Hematopoietic multipotent progenitor cell treated with erythropoietin and hydrocortisone succinate and interleukin-3 and kit ligand, for 4 days (in vitro differentiated cells): ENCODE measurements at places on chromosomes 12 and 14.

- DNase-seq, result peak; percentile 90
These were observed 37.6 kb downstream of the SPTB start for GRCh38 chr14:64841772-64842750.

DNA sequence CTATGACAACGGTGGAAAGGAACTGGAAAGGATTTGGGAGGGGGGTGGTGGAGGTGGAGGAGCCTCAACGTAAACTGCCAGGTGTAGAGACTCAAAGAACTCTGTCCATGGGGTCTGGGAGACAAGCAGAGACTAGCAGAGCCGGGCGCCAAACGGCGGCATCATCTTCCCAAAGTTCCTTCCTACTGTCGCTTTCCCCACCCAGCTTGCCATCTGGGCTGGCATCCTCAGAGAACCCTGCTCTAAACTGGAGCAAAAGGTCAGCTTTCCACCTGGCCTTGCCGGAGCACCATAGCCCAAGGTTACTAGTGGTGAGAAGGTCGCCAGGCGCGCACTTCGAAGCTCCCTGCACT, 4.0 kb upstream of the IRF2BPL start:
- no peak for DNase-seq

DNA sequence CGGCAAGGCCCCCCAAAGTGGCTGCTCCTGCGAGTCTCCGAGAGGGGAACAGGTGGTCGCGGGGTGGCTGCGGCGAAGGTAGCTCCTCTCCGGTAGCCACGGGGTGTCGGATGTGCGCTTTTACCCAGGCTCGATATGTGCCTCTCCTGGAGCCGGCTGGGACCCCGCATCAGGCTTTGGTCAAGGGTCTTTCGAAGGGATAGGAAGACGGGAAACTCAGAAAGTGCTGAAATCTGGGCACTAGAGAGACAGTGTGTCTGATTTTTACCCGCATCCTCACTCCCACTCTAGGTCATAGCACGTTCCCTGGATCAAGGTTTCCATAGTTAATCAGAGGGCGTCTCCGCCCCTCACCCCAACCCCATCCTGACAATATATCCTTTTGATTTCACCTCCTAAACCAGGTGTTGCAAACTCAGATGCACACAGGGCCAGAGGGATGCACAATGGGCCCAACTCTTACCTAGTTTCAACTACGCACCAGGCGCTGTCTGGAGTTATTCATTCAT, 156.9 kb downstream of the PTPN11 start:
- no peak for DNase-seq

DNA sequence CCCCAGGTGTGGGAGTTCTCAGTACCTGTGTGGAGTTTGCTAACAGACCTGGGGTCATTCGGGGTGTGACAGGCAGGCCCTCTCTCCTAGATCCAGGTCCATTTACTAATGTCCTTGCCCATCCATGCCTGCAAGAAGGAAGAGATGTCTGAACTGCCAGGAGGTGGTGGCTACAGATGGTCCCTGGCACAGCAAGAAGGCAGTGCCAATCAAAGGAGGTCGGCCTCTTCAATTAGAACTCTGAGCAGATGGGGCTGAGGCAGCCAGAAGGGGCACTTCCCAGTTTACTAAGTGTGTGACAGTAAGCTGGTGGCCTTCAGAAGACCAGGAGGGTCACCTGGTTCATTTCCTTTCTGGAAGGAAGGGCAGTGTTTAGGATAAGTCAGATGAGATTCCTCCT, 202.5 kb downstream of the CACNA1C start:
- no peak for DNase-seq

DNA sequence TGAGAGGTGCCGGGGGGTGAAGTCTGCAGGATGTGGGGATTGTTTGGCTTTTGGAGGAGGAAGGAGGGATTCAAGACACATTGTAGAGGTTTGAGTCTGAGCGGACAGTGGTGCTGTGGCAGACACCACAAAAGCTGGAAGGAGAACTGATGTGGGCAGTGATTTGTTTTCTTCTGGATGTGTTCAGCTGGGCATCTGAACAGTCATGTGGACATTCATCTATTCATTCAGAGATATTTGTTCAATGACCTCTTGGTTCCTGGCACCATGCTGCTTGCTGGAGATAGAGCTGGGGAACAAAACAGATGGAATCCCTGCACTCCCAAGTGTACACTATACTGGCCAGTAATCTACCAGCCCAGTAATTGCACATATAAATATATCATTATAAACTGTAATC, 64.0 kb downstream of the PTPN11 start:
- no peak for DNase-seq

DNA sequence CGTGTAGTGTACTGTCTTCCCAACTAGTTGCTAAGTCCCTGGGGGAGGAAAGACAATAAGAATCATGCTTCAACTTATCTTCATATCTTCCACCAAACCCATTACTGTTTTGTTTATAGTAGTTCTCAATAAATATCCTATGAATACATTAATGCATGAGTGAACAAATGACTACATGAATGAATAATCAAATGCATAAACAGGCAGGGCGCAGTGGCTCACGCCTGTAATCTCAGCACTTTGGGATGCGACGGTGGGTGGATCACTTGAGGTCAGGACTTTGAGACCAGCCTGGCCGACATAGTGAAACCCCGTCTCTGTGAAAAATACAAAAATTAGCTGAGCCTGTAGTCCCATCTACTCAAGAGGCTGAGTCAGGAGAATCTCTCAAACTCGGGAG, 32.1 kb upstream of the NR2C1 start:
- no peak for DNase-seq

DNA sequence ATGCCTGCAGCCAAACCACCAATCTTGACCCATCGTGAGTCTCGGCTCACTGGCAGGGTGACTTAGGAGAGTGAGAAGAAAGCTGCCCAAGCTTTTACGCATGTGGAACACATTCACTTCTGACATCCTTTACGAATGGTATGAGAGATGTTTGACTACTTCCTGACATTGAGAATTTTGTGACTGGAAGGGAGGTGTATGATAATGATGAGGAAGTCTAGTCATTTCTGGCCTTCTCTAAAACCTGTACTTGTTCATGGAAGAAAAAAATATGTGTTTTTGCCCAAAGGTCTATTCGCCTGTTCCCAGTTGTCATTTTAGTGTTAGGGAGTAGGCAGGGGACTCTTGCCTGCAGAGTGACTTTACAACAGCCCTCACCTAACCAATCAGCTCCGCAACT, 227.2 kb upstream of the ATP2B1 start:
- no peak for DNase-seq

DNA sequence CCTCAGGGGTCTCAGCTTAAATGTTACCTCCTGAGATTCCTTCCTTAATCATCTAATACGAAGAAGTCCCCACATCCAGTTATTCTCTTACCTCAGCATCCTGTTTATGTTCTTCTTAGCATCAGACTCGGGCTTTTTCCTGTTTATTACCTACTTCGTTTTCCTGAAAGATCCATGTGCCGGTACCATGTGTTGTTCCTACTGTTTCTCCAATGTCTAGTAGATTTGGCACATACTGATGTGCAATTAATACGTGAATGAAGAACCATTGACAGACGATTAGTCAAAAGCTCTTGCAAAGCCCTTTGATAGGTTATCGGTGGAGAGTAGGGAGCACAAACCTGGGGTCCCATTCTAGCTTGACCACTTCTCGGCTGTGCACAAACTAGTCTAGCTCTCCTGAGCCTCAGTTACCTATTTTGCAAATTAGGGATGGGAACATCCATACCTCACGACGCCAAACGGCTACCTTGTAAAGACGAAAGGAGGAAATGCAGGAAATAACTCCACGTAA, 735 bp upstream of the MAPKAPK5 start:
- DNase-seq, result no peak

GRCh38 chr12:724194-724855, 28.1 kb upstream of the WNK1 start:
- peak; percentile 43 for DNase-seq

- peak; percentile 66 for DNase-seq
These were observed 325 bp upstream of the CLIP1 start for GRCh38 chr12:122422730-122423257.

DNA sequence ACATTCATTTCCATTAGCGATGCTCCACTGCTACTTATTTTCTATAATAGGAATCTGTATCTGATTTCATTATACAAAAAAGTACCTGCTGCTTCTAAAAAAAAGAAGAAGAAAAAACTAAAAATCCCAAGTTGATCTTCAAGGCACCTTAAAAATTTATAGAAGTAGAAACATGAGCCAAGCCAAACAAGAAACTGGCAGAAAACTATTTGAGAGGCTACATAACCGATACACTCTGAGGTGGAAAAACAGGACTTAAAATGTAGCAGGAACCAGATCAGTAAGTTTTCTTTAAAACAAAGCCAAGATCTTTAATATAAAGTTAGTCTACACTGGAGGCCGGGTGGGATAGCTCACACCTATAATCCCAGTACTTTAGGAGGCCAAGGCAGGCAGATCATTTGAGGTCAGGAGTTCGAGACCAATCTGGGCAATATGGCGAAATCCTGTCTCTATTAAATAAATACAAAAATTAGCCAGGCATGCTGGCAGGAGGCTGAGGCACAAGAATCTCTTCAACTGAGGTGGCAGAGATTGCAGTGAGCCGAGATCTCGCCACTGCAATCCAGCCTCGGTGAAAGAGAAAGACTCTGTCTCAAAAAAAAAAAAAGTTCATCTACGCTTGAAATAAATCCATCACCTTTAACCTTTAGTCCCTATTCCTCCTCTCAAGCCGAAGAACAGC, 278.6 kb downstream of the MED13L start:
- no peak for DNase-seq

GRCh38 chr12:15428632-15429031, 106.3 kb downstream of the PTPRO start:
- DNase-seq, result no peak

GRCh38 chr14:65377576-65377975, 35.0 kb upstream of the FUT8 start:
- DNase-seq, result no peak

GRCh38 chr12:71399197-71399596, 40.4 kb upstream of the LGR5 start:
- no peak for DNase-seq

- no peak for DNase-seq
These were observed 14.8 kb upstream of the LRRC9 start for GRCh38 chr14:59905188-59905587.

- no peak for DNase-seq
These were observed 3.2 kb upstream of the COX8C start for GRCh38 chr14:93343797-93344196.

GRCh38 chr14:80560800-80561657, 349.7 kb upstream of the DIO2 start:
- DNase-seq, result no peak

DNA sequence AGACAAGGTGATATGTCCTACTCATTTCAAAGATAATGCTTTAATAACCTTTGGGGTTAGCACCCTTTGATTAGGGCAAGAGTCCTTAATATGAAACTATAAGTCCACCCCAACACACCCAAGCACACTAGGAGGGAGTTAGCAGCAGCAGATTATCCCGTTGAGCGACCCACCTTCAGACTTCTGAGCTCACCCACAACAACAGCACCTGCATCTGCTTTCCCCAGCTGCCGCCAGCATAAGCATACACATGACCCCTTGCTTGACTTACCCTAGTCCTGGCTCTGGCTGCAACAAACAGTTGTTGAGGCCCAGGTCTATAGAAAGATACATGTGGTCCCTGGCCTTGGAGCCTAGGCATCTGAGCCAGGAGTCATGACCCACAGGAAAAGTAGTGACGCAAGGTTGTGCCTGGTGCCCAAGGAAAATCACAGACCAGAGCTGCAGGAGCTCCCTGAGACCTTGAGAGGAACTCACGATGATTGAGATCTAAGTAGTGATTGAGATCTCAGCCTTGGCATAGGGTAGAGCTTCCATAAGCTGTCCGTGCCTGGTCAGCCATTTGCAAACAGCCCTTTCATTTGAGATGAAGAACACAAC, 19.0 kb downstream of the ZDHHC22 start:
- no peak for DNase-seq

- DNase-seq, result no peak
These were observed 11.4 kb upstream of the SRP54 start for GRCh38 chr14:34971381-34971780.

- DNase-seq, result no peak
These were observed 278.2 kb downstream of the ZFP36L1 start for GRCh38 chr14:68514608-68515194.

GRCh38 chr12:106987846-106988245, 900 bp upstream of the MTERF2 start:
- no peak for DNase-seq

DNA sequence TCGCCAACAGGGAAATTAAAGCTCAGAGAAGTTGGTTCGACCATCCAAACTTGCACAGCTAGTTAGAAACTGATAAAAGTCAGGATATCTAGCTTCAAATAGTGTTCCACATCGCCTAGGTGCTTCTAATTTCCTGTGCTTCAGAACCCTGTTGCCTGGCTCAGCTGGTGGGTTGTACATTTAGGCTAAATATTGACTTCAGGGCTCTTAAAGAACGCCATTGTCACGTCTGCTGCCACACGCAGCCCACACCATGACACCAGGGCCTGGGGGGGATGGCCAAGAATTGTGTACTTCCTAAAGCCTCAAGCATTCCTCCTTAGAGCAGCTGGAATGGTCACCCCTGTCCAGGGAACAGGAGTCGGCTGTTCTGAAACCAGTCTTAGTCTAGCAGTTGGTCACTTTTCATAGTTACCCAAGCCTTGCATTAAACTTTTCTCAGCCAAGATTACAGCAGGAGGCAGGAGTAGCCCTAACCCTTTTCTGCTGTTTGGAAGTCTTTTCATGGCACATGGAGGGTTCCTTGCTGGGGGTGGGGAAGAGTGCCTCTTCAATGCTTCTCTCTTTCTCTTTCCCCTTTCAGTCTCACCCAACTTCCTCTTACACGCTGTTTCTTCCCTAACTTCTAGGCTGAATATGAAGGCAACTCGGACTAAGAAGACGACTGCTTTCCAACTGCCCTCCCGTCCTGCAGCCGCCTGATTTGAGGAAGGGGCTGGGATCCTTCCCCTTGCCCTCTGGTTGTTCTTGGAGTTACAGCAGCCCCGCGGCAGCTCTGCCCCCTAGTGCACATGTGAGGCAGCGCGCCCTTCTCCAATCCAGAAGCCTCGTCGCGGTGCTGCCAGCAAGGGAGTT, 17.1 kb downstream of the FOS start:
- DNase-seq, result peak; percentile 86

DNA sequence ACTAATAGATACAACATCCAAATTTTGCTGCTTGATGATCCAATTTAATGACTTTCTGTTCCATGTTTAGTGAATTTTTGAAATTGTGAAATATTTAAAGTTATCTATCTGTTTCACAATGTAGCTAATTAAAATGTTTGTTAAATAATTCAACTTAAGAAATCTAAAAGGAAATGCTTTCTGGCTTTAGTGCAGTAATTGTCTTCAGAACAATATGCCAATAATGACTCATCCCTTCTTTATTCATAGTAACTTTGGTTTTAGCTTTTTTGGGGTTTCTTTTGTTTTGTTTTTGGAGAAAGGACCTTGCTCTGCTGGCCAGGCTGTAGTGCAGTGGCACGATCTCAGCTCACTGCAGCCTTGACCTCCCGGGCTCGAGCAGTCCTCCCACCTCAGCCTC, 479.2 kb upstream of the RGS6 start:
- no peak for DNase-seq
